ENCODE measurements at places on chromosomes 4 and X.

GRCh38 chr4:26611885-26612284 lies 28.0 kb downstream of the TBC1D19 start:
- DNase-seq: no peak

GRCh38 chr4:76388160-76388908 lies 32.6 kb downstream of the CCDC158 start:
- no peak for DNase-seq

DNA sequence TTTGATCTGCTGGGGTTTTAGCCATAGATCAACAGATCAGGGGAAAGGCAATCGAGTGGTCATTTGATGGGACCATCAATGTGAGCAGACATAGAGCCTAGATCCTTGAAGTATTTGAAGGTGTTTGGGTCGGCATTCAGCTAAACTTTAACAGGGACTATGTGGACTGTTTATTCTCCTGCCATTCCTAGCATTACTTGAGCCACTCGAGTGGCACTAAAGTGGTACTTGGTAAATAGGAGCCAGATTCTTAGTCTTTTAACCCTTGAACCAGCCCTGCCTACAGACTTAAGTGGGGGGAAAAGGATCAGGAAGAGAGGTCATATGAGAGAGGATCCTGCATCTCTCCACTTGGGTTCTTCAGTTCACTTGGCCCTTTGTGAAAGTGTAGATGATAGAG lies 3.8 kb downstream of the MSN start:
- no peak for DNase-seq

DNA sequence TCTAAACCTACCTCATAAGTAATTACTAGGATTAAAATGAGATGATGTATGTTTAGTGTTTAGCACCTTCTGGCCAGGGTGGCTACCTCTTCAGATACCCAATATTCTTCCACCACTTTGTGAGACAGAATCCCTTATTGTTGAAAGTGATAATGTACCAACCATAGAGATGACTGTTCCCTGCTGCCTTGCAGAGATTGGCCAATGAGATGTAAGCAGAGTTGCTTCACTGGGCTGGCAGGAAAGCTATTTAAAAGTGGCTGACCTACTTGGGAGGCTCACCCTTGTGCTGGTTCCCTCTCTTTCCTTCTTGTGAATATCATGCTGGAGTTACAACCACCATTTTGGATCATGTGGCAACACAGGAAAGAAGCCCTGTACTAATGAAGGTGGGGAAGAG lies 58.9 kb downstream of the TMEM154 start:
- no peak for DNase-seq

DNA sequence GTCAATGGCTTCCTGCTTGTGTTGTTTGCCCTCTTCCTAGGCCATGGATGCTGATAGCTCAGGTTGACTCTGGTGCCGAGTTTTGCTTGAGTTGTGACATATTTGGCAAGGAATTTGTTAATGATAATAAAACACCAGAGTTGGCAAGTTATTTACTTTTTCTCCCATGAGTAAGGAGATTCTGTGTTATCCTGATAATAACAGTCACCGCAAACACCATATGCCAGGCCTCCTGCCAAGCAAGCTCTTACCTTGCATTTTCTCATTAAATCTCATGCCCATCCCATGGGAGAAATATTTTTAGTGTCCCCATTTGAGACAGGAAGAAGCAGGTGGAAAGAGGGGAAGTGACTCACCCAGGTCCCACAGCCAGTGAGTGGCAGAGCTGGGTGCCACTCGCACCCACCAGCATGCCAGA lies 67.4 kb upstream of the CLCN4 start:
- no peak for DNase-seq

DNA sequence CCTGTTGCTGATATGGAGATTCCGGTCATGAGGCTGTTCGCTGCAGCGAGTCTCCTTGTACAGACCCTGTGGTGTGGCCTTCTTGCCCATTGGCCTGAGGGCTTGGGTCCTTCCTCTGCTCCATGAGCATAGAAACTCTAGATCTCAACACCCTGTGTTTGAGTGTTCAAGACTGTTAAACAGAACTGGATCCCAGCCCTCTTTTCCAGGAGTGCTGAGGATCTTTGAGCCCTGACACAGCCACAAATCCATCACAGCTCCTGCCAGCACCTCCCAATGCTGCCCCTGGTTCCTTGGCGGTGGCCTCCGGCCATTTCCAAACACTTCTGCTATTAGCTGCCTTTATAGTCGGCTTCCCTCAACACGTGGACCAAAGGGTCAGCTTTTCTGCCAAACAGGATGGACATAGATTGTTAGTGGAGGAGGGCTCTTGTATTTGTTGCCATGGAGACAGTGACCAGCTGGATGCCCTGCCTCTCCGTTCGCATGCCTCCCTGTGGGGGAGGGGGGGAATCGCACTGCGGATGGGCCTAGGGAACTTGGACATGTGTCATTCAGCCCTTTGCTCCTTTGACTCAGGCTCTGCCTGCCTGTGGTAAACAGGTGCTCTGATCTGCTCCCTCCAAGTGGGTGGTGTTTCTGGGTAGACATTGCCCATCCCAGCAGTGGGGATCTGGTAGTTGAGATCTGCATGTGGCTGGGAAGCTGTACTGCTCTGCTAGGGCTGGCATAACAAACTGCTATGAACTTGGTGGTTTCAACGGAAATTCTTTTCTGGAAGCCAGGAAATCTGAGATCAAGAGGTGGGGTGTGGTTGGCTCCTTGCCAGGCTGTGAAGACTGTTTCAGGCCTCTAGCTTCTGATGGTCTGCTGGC lies 6.9 kb upstream of the WDR1 start:
- DNase-seq: no peak

All from AG08395 (cell line).